ENCODE measurements at places on chromosomes 3 and 15.
A peak's percentile ranks its signal among the peaks of the same experiment; 100 is the strongest.

GRCh38 chr15:80404761-80405553 lies 775 bp downstream of the ARNT2 start:
- no peak for DNase-seq

DNA sequence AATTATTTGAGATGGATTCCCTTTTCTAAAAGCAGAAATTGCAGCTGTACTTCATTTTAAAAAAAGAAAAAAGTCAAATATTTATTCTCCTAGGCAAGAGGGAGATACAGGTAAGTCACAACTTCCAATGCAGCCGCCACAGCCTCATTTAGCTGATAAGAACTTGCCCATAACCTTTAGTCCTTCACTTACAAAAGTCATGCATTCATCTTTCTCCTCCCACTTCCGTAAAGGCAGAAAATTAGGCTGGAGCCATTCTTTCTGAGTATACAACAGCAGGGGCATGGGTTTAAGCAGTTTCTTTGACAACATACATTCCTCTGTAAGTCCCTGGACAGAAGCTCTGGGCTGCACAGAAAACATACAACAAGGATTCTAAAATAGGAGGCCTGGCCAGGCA lies 4.3 kb downstream of the SUCLG2 start:
- DNase-seq = no peak

DNA sequence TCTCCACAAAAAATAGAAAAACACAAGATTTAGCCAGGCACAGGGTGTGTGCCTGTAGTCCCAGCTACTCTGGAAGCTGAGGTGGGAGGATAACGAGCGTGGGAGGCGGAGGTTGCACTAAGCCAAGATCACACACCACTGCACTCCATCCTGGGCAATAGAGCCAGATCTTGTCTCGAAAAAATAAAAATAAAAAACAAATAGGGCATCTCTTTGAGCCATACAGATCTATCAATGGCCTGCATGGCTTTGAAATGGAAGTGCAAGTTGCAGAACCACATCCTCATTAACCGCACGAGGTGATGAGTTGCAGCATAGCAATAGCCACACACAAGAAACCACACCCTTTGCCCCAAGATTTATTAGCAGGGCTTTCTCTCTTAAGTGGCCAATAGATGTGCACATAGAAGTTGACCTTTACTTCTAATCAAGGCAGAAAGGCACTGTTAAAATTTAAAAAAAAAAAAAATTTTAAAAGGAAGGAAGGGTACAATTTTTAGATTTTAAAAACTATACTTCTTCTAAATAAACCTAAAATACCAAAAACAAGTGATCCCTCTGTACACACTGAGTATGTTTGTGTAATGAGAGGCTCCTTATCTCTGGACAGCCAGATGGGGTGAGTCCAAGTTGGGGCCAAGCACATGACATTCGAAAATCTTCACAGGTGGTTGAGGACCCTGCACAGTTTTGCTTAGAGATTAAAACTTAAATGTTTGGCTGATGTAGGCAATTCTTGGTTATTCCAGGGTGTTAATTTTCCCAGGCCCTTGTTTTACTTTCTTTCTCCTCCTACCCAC lies 53.4 kb downstream of the FILIP1L start:
- no peak for DNase-seq

DNA sequence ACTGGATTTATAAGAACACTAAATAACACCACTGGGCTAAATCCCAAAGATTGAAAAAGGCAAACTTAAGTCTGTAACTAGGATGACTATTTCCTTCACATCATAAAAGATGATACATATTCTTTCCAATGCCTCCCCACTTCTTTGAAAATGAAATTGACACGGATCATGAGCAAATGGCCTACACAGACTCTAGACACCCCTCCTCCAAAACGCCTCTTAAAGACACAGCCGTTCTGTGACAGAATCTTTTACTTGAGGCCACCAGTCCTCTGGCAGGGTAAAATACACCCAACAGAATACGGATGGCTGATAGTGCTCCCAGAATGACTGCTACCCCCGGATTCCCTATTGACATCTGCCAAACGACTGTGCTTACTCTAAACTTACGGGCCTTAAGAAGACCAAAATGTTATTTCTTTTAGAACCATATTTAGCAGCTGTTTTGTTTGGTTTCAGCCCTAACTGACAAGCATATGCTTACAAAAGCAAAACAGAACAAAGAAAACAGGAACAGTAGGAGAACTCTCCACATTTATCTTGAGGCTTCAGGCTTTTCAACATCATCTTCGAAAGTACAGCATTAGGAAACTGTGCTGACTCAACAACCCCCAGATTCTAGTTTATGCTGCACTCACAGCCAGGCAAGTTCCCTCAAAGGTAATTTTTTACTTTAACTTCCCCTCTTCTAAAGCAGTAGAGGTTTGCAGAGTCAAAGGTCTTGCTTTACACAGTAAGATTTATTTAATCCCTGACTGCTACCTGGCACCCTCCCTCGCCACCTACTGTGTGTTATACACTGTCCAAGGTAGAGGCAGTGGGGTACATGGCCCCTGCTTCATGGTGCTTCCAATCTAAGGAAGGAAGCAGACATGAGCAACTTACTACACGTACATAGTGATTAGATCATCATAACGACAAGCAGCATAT lies 84.3 kb downstream of the TNIK start:
- DNase-seq = no peak

DNA sequence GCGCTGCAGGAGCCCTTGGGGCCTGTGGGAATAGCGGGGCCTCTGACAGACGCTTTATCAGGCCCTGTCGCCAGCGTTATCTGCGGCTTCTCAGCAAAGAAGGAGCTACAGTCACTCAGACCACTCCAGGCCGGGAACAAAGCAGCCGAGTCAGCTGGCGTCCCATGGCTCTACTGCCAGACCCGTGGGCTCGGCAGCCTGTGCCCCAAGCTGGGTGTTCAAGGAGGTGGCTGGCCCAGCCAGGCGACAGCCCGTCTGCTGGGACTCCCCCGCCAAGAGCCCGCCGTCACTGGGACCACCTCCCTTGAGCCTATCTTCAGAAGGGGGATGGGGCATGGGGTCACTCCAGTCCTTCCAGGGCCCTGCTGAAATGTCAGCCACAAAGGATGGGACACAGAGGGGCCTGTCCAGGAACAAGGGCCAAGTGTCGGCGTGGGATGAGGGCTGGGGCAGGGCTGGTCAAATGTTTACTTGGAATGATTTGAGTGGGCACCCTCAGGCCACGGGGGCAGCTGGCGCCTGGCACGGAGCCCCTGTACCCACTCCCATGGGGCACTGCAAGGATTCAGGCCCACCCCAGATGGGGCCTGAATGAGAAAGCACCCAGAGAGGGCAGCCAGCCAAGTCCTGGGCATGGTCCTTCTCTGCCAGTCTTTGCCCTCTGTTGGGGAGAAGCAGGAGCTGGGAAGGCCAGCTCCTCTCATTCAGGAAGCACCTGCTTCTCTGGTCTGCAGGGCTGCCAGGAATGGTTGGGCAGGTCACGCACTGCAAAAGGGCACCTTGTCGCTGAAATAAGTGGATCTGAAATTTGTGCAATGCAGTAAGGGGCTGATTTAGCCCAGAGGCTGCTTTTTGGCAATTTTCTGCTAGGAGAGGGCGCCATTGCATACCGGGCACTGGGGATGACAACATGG lies 148.3 kb downstream of the SMAD6 start:
- peak; percentile 36 for DNase-seq
